Activated CD4-positive, alpha-beta T cell treated with anti-CD3 and anti-CD28 coated beads, Interleukin-2, amount 10 ng/mL, durations not matched to agents 24 days and 14 days (primary cell): ENCODE measurements at places on chromosomes 13 and 19. TPM values are rescaled to one million over a fixed set of nuclear protein-coding genes. Genes with fewer than 3 reads are reported as not detected.
A peak's percentile ranks its signal among the peaks of the same experiment; 100 is the strongest.

GRCh38 chr19:32808236-32808635 lies 61.3 kb downstream of the SLC7A9 start:
- H3K4me1 ChIP-seq, result peaks cover 10% of the 10 kb centered on the region
- no peaks in the 10 kb centered on the region for H3K36me3 ChIP-seq
- H3K4me3 ChIP-seq, result no peak overlapping the region
- H3K27ac ChIP-seq, result no peak overlapping the region
- no peak for DNase-seq

DNA sequence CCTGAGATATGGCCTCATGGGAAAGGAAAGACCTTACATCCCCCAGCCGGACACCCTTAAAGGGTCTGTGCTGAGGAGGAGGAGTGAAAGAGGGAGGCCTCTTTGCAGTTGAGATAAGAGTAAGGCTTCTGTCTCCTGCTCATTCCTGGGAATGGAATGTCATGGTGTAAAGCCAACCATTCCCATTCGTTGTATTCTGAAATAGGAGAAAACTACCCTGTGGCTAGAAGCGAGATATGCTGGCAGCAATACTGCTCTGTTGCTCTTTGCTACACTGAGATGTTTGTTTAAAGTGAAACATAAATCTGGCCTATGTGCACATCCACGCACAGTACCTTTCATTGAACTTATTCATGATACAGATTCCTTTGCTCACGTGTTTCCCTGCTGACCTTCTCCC lies 783 bp upstream of the ZNF587B start:
- H3K27ac ChIP-seq, result no peak overlapping the region
- H3K27me3 ChIP-seq, result no peaks in the 10 kb centered on the region
- H3K4me3 ChIP-seq, result no peak overlapping the region

- H3K27me3 ChIP-seq, result no peaks in the 10 kb centered on the region
- no peak overlapping the region for H3K4me3 ChIP-seq
Observed at GRCh38 chr13:113170511-113170910, 12.1 kb downstream of the PROZ start.

DNA sequence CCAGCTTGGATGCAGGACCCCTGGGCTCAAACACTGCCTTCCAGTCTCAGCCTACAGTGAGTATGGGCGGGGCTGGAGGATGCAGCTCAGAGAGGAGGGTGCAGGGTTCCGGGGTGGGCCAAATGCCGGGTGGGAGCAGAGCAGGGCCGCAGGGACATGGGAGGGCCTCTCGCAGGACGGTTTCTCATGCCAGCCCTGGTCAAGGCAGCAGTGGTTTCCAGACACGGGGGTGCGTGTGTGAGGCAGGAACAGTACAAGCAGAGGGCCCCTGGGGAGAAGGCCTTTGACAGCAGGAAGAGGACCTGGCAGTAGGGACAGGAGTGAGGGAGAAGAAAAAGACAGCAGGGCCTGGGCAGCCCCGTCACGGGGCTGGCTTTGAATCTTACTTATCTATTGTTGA lies 34.1 kb downstream of the CRTC1 start:
- no peaks in the 10 kb centered on the region for H3K4me1 ChIP-seq
- no peak overlapping the region for H3K27ac ChIP-seq
- H3K27me3 ChIP-seq, result no peaks in the 10 kb centered on the region
- H3K4me3 ChIP-seq, result no peak overlapping the region

- peak; percentile 90 for DNase-seq
- peak overlapping the region; percentile 92 for H3K27ac ChIP-seq
- H3K36me3 ChIP-seq, result no peaks in the 10 kb centered on the region
- peaks cover 2% of the 10 kb centered on the region for H3K27me3 ChIP-seq
- peaks cover 16% of the 10 kb centered on the region for H3K4me1 ChIP-seq
Observed at GRCh38 chr13:105139380-105140285, 1395.8 kb downstream of the EFNB2 start.

- H3K4me1 ChIP-seq, result peaks cover 7% of the 10 kb centered on the region
- no peaks in the 10 kb centered on the region for H3K27me3 ChIP-seq
- H3K4me3 ChIP-seq, result no peak overlapping the region
- DNase-seq, result no peak
Observed at GRCh38 chr19:40257096-40257517, 28.0 kb downstream of the AKT2 start.

DNA sequence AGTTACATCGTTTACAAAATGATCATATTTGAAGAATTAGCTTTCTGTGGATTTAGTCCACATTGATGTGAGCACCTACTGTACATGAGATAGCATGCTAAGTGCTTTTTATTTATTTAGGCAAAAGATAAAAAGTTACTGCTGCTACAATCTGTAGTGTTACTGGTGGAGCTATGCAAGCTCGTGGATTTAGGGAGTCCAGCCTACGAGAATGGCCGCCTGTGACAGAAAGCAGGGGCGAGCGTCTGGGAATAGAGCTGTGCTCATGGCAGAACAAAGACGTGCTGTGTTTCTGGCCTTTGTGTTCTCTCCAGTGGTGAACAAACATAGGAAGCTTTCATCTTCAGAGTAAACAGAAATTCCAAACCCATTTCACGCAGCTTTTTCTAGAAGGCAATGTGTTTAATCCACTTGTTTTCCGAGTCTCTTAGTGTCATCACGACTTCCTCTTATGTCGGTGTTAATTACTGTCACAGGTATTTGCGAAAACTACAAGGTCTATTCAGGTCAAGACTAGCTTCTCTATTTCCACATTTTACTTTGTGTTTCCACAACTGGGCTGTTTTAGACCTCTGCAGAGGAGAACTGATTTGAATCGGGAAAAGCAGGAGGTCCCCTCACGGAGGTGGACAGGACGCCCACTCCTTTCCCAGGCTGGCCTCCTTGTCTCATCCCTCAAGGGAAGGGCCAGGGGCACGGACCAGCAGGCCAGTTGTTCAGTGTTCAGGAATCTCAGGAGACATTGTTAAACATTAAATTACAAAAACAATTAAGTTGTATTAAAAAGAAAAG lies 67.3 kb downstream of the ATP11A start:
- no peaks in the 10 kb centered on the region for H3K36me3 ChIP-seq
- peaks cover 19% of the 10 kb centered on the region for H3K4me1 ChIP-seq
- H3K27ac ChIP-seq, result no peak overlapping the region

DNA sequence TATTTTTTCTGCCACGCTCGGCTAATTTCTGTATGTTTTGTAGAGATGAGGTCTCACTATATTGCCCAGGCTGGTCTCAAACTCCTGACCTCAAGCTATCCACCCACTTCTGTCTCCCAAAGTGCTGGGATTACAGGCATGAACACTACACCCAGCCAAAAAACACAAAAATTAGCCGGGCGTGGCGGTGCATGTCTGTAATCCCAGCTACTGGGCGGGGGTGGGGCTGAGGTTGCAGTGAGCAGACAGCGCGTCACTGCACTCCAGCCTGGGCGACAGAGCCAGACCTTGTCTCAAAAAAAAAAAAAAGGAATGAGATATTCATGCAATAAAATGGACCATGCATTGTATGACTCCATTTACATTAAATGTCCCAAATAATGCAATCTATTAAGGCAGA lies 32.2 kb downstream of the VASP start:
- peaks cover 9% of the 10 kb centered on the region for H3K36me3 ChIP-seq
- no peak overlapping the region for H3K27ac ChIP-seq
- no peaks in the 10 kb centered on the region for H3K27me3 ChIP-seq

- H3K27me3 ChIP-seq, result no peaks in the 10 kb centered on the region
- no peak for DNase-seq
- no peak overlapping the region for H3K4me3 ChIP-seq
- no peak overlapping the region for H3K27ac ChIP-seq
Observed at GRCh38 chr19:38457202-38457601, 23.7 kb downstream of the RYR1 start.

DNA sequence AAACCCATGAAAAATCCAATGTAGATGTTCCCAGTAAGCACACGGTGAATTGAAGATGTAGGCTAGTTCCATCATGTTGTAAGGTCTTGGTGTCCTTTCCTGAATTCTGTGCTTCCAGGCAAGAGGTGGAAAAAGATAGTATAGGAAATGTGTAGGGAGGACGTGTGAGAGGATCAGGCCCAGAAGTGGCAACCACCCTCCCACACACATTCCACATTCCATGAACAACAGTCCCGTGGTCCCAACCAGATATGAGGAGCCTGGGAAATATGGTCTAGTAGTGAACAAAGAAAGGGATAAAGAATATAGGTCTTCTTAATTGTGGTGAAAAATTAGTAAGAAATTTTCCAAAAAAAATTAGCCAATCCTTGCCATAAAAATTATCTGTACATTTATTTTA lies 1254.2 kb upstream of the SLC10A2 start:
- H3K27me3 ChIP-seq, result no peaks in the 10 kb centered on the region
- H3K4me1 ChIP-seq, result no peaks in the 10 kb centered on the region
- no peak for DNase-seq
- no peak overlapping the region for H3K27ac ChIP-seq
- H3K36me3 ChIP-seq, result no peaks in the 10 kb centered on the region

GRCh38 chr13:109191413-109191812 lies 562.0 kb downstream of the MYO16 start:
- H3K27me3 ChIP-seq, result no peaks in the 10 kb centered on the region
- no peak overlapping the region for H3K27ac ChIP-seq
- H3K36me3 ChIP-seq, result no peaks in the 10 kb centered on the region
- H3K4me1 ChIP-seq, result no peaks in the 10 kb centered on the region
- H3K4me3 ChIP-seq, result no peak overlapping the region

Gene ANO8
- 6.6 and 7.1 TPM in 2 replicates for total RNA-seq
